ENCODE measurements at places on chromosomes 3 and 15.

DNA sequence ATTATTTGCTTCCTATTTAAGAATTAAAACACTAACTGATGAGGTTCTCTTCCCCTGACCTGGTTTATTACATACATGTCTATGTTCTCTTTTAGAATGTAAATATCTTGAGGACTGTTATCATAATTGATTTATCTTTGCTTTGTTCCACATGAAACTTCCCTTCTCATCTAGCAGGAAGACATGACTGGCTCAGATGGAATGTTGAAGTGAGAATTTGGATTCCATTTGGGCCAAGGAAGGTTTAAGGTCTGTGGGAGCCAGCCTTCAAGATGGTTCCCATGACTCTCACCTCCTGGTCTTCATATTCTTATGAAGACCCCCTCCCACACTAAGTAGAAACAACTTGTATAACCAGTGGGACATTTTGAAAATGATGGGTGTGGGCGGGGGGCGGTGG, 222.2 kb upstream of the GADL1 start:
- DNase-seq, result no peak

DNA sequence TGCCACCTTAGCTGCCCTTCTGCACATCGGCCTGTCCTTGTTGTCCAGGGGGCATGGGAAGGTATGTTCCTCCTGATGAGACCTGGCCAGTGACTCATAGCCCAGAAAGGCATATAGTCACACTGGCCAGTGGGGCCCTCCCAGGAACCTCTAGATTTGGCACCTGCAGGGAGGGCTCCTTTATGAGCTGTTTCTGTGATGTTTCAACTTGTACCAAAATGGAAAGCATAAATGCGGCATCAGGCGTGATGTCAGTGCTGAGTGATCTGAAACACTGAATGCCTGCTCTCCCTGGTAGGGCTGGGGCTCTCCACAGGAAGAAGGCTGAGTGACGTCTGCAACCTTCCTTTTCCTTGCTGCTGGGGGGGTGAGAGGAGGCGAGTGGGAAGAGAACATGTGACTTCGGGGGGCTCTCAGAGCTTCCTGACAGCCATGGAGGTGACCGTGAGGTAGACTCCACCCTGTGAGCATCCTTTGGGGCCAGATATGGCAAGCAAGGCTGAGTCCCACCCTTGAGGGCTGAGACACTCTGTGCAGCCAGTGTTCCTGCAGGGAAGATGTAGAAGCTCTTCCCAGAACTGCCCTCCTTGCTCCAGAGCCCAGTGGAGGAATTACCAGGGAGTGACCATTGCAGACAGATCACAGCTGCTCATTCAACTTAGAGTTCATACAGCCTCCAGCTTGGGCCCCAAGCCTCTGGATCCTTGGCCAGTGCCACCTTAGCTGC, 37.1 kb upstream of the APEH start:
- no peak for DNase-seq

- DNase-seq, result no peak
These were observed 80.8 kb upstream of the RNU6-1 start for GRCh38 chr15:67920524-67921240.

GRCh38 chr3:28947061-28947460, 333.8 kb upstream of the RBMS3 start:
- DNase-seq, result no peak

- DNase-seq, result no peak
These were observed 14.2 kb upstream of the ZBTB20 start for GRCh38 chr3:115161168-115161834.

- no peak for DNase-seq
These were observed 391.0 kb upstream of the RARB start for GRCh38 chr3:25037049-25037547.

- peak; percentile 96 for DNase-seq
These were observed 57.5 kb upstream of the LMCD1 start for GRCh38 chr3:8443829-8444791.

- DNase-seq, result no peak
These were observed 27.0 kb downstream of the GRK7 start for GRCh38 chr3:141790171-141790570.

- DNase-seq, result no peak
These were observed 34.2 kb downstream of the EEFSEC start for GRCh38 chr3:128187495-128187894.

- DNase-seq, result no peak
These were observed 251.4 kb downstream of the NR1D2 start for GRCh38 chr3:24196526-24196925.

DNA sequence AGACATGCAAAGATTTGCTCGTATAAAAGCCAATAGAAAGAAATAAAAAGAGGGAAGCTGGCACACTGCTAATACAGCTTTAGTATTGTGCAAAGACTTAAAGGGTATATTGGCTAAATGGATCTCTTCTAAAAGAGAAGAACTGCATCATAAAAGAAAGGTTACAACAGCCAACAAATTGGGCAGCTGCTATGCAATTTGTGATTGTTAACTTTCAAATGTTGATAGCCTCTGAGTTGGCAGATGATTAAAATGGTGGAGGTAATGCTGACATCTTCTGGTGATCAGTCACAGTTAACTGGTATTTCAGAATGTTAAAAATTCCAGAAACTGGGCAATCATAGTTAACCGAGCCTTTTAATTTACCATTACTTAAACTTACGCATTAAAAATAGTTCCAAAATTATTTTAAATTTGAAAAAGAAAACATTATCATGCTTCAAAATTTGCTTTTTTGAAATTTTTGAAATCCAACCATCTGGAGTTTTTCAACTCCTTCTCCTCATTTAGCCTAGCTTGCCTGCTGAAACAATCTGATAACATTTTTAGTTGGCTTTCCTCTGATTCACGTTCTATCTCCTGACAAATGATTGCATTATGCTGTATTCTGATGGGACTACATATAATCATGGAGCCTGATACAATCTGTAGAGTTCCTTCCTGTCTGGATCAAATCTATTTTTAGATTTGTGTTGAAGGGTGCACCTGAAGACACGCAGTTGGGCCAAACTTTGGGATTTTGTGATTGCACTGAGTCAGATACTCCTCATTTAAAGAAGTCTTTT, 144.0 kb upstream of the PDZRN3 start:
- DNase-seq, result no peak

GRCh38 chr3:196966526-196967401, 1.9 kb downstream of the PIGZ start:
- peak; percentile 53 for DNase-seq

DNA sequence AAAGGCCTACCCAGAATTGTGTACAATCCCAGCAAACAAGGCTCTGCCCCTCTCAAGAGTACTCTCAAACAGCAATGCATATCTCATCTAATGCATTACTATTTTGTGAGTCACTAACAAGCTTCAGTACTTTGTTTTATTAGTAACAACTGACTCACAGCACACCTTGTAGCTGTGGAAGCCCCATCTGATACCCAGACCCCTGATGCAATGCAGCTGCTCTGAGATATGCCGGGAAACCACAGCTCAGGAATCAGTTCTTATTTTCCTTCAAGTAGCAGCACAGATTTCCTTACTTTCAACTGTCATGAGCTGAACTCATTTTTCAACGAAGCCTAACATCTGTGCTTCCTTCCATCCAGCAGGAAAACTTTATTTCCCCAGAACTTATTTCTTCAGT, 37.8 kb downstream of the CCNL1 start:
- no peak for DNase-seq

GRCh38 chr3:65313666-65314065, 625.9 kb upstream of the ADAMTS9 start:
- no peak for DNase-seq

- DNase-seq, result peak; percentile 62
These were observed 43.6 kb downstream of the ROBO1 start for GRCh38 chr3:79724206-79724605.

DNA sequence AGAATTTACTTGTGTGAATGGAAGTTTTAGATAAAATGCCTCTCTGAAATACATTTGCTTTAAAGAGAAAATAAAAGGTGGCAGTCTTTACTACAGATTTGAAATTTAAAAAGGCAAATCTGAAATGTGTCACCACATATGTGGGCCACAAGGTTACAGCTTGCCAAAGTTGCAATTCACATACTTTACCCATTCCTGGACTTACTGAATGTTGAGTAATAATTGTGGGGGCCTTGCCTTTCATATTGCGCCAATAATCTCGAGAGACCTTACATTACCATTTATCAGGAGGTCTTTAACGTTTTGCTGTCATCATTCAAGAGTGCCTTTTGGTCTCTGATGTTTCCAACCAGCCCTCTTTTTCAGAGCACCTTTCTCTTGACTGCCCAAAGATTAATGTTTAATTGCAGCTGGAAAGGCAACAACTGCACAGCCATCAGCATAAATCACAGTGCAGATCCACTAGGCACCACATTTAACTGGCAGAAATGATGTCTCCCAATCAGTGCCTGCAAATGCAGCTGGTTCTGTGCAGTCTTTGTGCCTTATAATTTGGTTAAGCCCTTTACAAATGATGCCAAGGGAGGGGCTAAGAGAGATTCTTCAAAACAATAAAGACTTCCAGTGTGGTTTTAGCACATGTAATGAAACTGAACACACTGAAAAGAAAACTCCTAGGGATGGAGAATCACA, 206.8 kb downstream of the MAGI1 start:
- no peak for DNase-seq

GRCh38 chr15:100291106-100291505, 50.7 kb downstream of the ADAMTS17 start:
- DNase-seq, result peak; percentile 6

GRCh38 chr3:196938124-196938523, 4.2 kb downstream of the NCBP2 start:
- no peak for DNase-seq

DNA sequence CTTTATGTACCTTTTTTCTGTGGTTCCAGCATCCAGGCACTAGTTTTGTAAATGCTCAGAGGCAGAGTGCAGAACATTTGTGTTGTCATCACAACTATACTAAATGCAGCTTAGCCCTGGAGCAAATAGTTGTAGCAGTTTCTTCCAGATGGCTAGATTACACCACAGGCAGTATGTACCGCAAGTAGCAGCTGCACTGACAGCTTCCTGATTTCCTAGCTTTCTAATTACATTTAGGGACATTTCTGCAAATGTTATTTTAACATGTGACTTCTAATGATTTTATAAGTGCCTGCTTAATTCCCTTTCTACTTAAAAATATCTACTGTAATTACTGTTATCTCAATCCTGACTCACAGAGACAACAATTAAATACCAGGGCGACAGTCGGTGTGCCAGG, 106.5 kb downstream of the NR2E3 start:
- DNase-seq, result no peak
